ENCODE measurements at places on chromosomes 3 and 15. TPM values are rescaled to one million over a fixed set of nuclear protein-coding genes. Genes with fewer than 3 reads are reported as not detected.

GRCh38 chr3:148789146-148789545 is 38.5 kb upstream of the CPB1 start:
- no peaks in the 10 kb centered on the region for H3K4me1 ChIP-seq
- no peak overlapping the region for H3K27ac ChIP-seq
- peaks cover 15% of the 10 kb centered on the region for H3K27me3 ChIP-seq

DNA sequence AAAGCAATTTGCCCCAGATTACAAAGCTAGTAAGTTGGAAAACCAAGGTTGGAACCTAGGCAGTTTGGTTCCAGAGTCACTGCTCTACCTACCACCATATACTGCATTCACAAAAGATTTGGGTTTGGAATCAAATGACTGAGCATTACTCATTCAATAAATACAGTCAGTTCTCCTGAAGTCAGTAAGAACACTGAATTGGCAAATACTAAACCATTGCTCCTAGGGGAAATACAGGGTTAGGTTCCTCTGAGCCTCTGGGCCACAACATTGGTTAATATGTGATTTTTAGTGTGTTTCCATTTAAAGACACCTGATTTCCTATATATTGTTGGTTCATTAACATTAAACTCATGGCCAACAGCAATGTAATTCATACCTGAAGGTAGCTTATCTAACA is 2.1 kb upstream of the EIF5A2 start:
- no peak overlapping the region for H3K27ac ChIP-seq
- peaks cover 42% of the 10 kb centered on the region for H3K4me1 ChIP-seq
- H3K36me3 ChIP-seq: peaks cover 19% of the 10 kb centered on the region
- no peak overlapping the region for H3K4me3 ChIP-seq
- H3K27me3 ChIP-seq: peaks cover 9% of the 10 kb centered on the region

DNA sequence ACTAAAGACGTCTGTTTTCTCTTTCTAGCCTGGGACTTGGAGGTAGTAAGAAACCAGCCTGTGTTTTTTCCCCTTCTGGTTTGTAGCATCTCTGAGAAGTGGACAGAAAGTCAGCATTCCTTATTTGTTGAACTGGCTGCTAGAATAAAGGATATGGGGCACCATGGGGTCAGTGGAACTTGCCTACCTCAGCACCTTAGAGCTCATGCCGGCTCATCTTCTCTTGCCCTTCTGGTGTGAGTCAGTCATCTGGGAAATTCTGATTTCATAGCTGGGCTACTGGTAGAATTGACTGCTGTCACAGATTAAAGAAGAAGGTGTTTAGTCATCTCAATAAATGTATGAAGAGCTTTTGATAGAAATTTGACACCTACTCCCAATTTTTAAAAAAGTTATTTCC is 202.7 kb upstream of the TOPAZ1 start:
- no peak for DNase-seq
- no peaks in the 10 kb centered on the region for H3K4me1 ChIP-seq
- no peaks in the 10 kb centered on the region for H3K27me3 ChIP-seq
- H3K4me3 ChIP-seq: no peak overlapping the region
- H3K36me3 ChIP-seq: peaks cover 6% of the 10 kb centered on the region

The RTP4 gene
- total RNA-seq: not detected

The ICE2 gene
- 32.5 TPM for total RNA-seq

DNA sequence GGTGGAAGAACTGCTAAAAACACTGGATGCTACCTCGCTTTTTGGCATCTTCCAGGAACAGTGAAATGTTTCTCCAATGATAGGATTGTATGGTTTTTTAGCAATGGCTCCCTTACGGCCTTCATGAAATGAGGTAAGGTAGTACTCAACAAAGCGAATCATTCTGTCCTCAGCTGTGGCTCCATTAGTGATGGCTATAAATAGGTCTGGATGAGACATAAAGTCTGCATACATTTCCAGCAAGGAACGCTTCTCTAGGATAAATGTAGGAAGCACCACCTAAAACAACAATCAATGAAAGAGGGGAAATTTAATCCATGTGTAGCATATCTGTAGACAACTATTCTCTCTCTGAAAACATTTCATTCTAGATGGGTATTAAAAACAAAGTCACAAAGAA is 32.4 kb upstream of the SNX4 start:
- no peak for DNase-seq
- H3K4me3 ChIP-seq: no peak overlapping the region
- peak overlapping the region; percentile 14 for H3K27ac ChIP-seq
- peaks cover 37% of the 10 kb centered on the region for H3K4me1 ChIP-seq
- H3K27me3 ChIP-seq: peaks cover 3% of the 10 kb centered on the region

DNA sequence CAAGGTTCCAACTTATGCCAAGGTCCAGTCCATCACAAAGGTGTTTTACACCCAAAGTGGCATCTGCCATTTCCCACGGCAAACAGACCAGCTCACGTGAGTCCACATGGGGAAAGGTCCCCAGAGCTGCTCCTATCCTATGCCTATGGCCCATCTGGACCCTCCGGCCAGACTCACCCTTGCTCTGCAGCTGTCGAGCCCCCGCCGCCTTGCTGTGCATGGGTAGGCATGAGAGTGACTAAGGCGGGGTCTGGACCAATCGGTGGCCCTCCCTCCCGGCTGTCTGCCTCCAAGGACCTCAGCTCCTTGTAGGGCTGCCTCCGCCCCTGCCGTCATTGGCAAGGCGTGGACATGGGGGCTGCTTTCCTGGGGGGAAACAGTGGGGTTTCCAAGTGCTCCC is 26.9 kb downstream of the DNASE1L3 start:
- DNase-seq: no peak
- H3K27me3 ChIP-seq: peaks cover 11% of the 10 kb centered on the region
- peaks cover 18% of the 10 kb centered on the region for H3K4me1 ChIP-seq
- H3K36me3 ChIP-seq: no peaks in the 10 kb centered on the region
- no peak overlapping the region for H3K27ac ChIP-seq

GRCh38 chr3:36477655-36478054 is 97.4 kb downstream of the STAC start:
- H3K27me3 ChIP-seq: no peaks in the 10 kb centered on the region
- no peak for DNase-seq
- H3K4me3 ChIP-seq: no peak overlapping the region
- H3K36me3 ChIP-seq: 0 out of 2 replicates have a peak, but pooled peaks cover 4% of the 10 kb centered on the region

DNA sequence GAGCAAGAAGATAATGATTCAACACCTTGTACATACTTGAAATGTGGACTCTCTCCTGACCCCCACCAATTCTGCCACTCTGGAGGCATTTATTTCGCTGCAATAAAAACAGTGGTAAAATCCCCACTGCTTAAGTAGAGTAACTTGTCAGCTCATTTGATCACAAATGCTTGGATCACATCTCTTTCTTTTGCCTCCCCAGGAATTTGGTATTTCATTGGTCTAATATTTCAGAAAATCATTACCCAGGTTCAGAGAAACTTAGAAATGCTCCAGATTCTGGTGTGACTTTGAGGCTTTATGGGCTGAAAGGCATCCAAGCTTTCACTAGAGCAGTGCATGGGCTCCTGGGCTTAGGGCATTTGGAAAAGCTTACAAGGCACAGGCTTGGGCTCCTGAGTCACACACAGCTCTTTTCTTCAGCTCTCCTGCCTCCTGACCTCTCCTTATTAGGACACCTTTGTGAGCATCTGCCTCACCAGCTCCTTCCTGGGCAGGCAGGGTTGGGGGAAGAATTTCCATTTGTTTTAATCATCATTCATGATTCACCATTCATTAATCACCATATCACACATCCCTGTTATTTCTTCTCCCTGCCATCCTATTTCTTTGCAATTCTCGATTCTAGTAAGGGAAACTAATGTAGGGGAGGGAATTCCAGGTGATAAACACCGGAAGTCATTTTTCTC is 22.5 kb downstream of the CDCP1 start:
- peaks cover 90% of the 10 kb centered on the region for H3K4me1 ChIP-seq
- peak overlapping the region; percentile 64 for H3K4me3 ChIP-seq
- peak overlapping the region; percentile 94 for H3K27ac ChIP-seq
- H3K27me3 ChIP-seq: no peaks in the 10 kb centered on the region
- DNase-seq: peak; percentile 89
- H3K36me3 ChIP-seq: 0 out of 2 replicates have a peak, but pooled peaks cover 4% of the 10 kb centered on the region

The KCNH8 gene
- not detected for total RNA-seq

The ADAMTS17 gene
- not detected for total RNA-seq

GRCh38 chr3:172931746-172932285 is 181.3 kb downstream of the ECT2 start:
- H3K27ac ChIP-seq: no peak overlapping the region
- H3K36me3 ChIP-seq: no peaks in the 10 kb centered on the region
- H3K4me1 ChIP-seq: no peaks in the 10 kb centered on the region
- no peaks in the 10 kb centered on the region for H3K27me3 ChIP-seq
